ENCODE measurements at places on chromosomes 5 and 9.
A peak's percentile ranks its signal among the peaks of the same experiment; 100 is the strongest.

GRCh38 chr9:36802201-36802920 is 229.7 kb downstream of the MELK start:
- DNase-seq = peak; percentile 45

DNA sequence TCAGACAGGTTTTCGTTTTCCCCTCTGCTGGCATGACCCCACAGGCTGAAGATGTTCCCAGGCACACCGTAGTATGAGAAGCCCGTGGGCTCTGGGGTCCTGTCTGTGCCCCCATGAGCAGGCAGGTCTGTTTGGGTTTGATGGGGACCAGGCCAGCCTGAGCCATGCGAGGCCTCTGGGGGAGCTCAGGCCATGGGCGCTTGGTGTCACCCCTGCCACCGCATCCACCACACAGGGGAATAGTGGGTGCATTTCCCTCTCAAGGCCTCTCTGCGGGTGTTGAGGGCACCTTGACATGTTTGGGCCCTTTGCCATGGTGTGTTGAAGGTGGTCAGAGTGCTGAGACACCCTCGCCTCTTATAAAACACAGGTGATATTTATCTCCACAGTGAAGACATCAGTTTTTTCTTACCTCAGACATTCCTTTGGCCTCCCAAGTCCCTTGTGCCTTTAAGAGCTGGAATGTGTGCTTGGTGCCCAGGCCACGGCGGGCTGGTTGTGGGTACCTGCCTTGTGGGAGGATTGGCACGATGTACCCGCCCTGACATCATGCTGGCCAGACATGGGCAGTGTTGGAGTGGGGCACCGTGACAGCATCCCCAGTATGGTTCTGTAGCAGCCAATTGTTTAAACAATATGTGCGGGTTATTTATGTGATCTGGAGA is 68.3 kb downstream of the WNK2 start:
- no peak for DNase-seq

- no peak for DNase-seq
Observed at GRCh38 chr5:58370606-58371005, 89.3 kb downstream of the PLK2 start.

GRCh38 chr5:133428072-133428660 is 184.2 kb downstream of the FSTL4 start:
- no peak for DNase-seq

GRCh38 chr5:135174315-135175096 is 140.5 kb upstream of the PITX1 start:
- DNase-seq = no peak

GRCh38 chr9:104448036-104448435 is 56.0 kb upstream of the OR13F1 start:
- DNase-seq = peak; percentile 62

GRCh38 chr5:16675806-16676205 is 59.0 kb upstream of the RETREG1 start:
- DNase-seq = no peak

- no peak for DNase-seq
Observed at GRCh38 chr5:131928957-131929356, 16.5 kb downstream of the MEIKIN start.

DNA sequence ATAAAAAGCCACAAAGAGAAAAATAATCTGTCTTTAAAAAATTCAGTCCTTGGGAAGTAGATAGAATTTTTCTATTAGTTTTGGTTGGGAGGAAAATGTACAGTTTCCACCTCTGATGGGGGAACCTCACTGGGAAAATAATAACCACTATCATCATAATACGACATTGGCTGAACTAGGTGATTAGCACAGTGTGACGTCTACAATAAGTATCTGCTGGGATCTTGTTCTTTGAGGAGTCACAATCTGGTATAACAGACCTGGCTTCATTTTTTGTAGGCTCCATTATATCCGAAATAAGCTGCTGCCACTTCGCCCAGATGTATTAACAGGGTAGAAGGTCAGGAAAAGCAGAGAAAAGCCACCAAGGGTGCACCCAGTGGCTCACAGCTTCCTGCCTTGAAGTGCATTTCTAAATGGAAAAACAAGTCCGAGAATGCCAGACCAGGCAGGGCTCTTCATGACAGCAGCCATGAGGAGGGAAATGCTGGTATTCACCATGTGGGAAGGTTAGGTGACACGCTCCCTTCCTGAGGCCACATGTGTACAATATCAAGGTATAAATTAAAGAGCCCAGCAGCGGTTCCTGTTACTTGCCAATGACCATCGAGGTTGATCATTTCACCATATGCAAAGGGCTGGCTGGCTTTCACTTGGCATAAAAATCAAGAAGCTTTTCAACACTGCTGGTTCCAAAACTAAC is 152.8 kb downstream of the PRELID2 start:
- DNase-seq = no peak

- peak; percentile 48 for DNase-seq
Observed at GRCh38 chr5:19837536-19838174, 150.3 kb downstream of the CDH18 start.
